Motor neuron (in vitro differentiated cells): ENCODE measurements at places on chromosomes 3 and 15. TPM values are rescaled to one million over a fixed set of nuclear protein-coding genes. Genes with fewer than 3 reads are reported as not detected.

The CHL1 gene
- 64.9 and 80.2 TPM in 2 replicates for total RNA-seq

GRCh38 chr15:96112018-96112417 is 218.5 kb upstream of the NR2F2 start:
- no peak for ATAC-seq

DNA sequence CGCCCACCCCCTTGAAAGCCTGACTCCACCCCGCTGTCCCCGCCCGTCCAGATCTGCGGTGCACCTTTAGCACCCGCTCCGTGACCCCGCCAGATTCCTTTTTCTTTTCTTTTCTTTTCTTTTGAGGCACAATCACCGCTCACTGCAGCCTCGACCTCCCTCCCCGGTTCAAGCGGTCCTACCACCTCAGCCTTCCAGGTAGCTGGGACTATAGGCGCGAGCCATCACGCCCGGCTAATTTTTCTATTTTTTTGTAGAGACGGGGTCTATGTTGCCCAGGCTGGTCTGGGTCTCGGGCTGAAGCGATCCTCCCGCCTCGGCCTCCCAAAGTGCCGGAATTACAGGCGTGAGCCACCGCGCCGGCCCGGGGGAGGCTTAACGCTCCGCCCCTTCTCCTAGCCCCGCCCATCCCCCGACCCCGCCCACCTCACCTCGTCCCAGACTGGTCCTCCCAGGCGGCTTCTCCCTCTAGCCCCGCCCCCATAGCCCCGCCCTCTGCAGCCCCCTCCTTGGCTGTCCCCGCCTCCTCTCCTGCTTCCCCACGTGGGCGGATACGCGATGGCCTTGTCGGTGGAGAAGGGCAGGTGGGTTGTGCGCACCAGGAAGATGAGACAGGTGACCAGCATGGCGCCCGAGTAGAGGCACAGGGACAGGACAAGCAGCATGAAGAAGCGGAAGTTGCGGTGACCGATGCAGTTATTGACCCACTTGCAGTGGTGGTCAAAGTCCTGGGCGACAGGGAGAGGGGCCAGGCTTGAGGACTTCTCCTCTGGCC is 3.2 kb downstream of the ZDHHC19 start:
- ATAC-seq, result no peak

DNA sequence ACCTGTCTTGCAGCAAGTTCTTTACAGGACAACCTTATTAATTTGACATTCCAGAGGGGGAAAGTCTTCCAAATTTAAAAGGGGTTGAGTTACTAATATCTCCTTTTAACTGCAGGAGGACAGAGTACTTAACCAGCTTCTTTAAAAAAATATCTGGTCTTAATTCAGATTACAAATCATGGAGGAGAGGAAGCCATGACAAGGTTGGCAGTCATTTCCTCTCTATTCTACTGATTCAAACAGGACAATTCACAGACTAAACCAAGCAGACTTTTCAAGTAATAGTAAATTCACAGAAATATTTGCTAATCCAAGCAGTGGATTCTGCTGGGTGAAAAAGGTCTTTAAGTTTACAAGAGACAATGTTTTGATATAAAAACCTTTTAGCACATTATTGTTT is 185.3 kb downstream of the CFAP20DC start:
- ATAC-seq, result no peak

The CAMKV gene
- 80.8 and 85.3 TPM in 2 replicates for total RNA-seq

GRCh38 chr15:70604666-70605315 is 158.6 kb downstream of the UACA start:
- no peak for ATAC-seq

DNA sequence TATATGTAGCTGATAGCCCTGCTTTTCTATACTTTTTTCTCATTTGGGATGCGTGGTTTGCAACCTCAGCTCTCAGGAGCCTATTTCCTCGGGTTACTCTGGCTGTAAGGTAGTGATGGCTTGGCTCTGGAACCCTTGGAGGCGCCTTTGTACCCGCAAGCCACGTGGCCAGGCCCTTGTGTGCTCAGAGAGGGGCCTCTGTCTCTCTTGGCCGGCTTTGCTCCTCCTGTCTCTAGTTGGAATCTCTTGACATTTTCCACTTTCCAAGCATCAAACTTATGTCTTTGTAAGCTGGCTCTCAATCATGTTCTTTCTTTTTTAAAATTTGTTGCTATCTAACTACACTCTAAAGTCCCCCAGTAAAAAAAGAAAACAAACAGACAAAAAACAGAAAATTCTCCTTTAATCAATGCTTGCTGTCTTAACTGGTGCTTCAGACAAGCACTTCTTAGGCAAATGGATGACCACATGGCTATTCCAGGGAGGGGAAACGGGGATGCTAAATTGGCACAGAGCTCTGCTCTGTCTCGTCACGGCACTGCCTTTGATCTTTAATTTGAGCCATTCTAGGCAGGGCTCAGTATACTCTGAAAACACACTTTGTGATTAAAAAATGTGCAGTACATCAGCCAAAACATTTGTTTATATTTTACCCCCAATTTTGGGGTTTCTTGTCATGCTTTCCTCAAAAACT is 180.4 kb upstream of the NR2E3 start:
- ATAC-seq, result no peak

The GP5 gene
- 1.5 and 3.3 TPM in 2 replicates for total RNA-seq

GRCh38 chr3:184361532-184361931 is at the start of the genes CLCN2 and POLR2H:
CLCN2 (minus strand) TSS chr3:184361605; CDS start chr3:184361479, 126 bp downstream.
POLR2H (plus strand) TSS chr3:184361710; CDS start chr3:184363493, 1,783 bp downstream.
- ATAC-seq, result peak; percentile 56

The CELF6 gene
- 0.97 and 2.1 TPM in 2 replicates for total RNA-seq

The ARPIN gene
- 2.5 and 3.1 TPM in 2 replicates for total RNA-seq

The CACNA1D gene
- total RNA-seq, result 9.0 and 19.3 TPM in 2 replicates

DNA sequence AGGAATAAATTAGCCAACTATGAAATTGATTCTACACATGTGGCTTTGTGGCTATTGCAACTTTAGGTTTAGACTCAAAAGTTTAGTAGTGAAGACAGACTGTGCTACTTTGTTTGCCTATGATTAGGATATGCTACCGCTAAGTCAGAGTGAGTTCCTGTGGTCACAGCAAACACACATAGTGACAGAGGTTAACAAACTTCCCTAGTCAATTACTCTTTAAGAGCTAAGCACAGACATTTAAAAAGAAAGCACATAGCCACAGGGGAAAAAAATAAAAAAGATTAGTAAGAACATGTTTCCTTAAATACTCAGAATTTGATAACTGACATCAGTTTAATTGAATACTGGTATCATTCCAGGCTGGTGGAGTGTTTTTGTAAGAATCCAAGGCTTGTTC is 207.1 kb downstream of the GBE1 start:
- ATAC-seq, result no peak

DNA sequence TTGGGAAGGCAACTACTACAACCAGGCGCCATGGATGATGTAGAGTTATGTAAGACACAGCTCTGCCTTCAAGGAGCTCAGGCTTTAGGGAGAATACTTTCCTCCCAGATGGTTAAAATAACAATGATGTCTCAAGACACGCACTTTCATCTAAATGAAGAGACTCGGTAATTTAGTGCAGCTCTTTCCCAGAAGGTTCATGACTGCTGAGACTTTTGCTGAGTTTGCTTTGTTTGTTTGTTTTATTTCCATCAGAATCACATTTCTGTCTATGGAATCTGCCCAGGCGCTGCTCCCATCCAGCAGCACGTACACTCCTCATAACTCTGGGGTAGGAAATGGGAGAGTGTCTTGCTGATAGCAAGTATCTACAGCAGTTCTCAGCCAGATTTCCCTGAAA is 33.9 kb upstream of the MEX3B start:
- no peak for ATAC-seq
